ENCODE measurements at places on chromosomes 1 and 21.
A peak's percentile ranks its signal among the peaks of the same experiment; 100 is the strongest.

DNA sequence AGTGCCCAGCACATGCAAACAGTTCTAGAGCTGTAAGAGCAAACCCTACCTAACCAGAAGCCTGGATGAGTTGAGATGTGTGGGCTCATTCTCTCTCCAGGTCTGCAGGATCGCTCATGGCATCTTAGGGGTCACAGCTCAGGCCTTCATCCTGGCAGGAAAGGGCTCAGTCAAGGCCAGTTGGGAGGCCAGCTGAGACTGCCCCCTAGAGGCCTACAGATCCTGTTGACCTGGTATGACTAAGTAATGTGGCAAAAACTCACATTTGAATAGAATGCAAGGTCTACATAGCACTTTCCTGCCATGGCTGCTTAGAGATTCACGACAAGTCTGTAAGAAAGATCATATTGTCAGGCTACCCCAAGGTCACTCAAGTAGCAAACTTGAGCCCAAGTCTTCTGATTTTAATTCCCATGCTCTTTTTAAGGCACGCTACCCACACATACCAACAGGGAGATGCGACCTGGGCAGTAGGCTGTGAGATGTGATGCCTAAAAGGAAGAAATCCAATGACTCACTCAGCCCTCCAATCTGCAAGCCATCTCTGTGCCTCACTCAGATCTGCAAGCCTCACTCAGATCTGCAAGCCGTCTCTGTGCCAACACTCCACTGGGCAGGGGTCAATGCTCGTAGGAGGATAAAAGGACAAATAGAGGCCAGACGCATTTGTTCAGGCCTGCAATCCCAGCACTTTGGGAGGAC is 5.1 kb upstream of the CAPN8 start:
- DNase-seq, result no peak

- DNase-seq, result no peak
Measured at GRCh38 chr1:33725037-33725436, 138.8 kb upstream of the HMGB4 start.

DNA sequence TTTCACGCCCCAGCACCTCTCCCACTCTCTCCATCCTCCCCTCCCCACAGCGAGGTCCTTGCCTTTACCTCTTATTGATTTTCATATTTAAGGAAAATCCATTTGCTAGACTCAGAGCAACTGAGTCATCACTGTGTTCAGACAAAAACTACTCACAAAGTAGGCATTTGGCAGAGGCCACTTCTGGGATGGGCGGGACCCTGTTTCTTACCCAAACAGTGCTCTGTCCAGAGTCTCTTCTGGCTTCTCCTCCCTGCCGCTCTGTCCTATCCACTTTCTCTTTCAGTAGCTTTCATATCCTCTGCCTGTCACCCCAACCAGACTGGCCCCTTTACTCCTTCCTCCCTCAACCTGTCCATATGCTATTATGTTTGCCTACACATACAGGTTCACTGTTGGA is 2.4 kb upstream of the NAV1 start:
- no peak for DNase-seq

- DNase-seq, result no peak
Measured at GRCh38 chr1:55812281-55812680, 597.1 kb upstream of the USP24 start.

DNA sequence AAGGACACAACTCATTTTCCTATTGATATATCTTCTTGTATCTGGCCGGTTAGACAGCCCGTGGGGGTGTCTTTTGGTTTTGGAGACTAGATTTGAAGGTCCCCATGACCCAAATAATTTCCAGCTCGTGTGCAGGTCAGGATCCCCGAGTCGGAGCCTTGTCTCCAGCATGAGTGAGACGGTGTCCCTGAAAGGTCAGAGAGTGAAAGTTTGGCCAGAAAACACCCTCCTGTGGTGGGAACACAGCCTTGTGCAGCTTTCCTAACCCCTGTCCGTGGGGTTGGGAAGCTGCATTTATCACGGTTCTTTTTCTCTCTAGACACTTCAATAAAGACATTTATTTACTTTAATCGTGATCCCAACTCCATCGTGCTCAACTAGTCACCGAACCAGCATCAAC is 17.6 kb downstream of the COQ8A start:
- no peak for DNase-seq

GRCh38 chr21:44331650-44332307 is 7.4 kb downstream of the CFAP410 start:
- DNase-seq, result no peak

- peak; percentile 25 for DNase-seq
Measured at GRCh38 chr1:220733086-220733601, 15.0 kb upstream of the MTARC2 start.

DNA sequence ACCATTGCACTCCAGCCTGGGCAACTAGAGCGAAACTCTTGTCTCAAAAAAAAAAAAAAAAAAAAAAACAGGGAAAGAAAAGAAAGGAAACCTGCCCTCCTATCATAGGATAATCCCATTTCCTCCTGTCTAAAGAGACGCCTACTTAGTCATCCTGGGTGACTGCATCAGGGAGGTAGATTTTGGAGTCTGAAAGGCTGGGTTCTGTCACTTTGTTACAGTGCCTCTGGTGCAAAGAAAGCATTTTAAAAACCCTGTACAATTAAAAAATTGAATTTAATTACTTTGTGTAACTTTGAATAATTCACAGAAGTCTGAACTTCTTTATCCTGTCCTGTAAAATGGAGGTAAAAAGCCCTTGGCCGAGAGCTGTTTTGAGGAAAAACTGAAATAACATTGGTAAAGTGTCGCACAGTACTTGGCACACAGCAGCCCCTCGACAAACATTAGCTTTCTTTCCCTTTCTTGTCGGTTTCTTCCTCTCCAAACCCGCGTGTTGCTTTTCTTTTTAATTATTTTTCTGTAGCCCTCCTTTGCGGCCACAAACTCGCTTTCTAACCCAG is 657 bp upstream of the HDAC1 start:
- DNase-seq, result no peak

DNA sequence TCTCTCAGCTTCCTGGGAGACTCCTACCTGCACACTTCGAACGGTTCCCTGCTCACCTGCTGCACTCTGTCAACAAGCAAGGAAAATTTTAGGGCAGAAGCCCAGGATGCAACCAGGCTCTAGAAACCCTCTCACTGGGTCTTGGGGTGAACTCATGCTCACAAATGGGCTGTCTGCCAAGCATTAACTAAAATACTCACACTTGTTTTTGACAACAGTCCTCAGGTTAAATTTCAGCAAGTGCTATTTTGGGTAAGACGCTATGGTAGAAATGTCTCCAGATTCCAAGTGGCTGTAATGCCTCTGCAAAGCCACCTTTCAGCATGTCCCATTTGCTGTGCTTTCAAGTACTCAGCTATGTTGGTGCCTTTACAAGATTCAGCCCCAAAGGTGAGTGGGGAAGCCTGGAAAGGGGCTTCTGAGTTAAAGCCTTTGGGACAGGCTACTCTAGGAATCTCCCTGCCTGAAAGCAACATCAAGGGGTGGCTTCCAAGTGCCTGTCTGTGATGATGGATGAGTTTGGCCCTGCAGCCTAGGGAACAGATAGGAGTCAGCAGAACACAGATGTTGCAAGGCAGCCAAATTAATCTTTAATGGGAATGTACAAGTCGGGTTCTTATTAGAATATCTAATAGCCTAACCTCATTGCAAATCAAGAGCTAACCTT is 211.9 kb upstream of the SPAG17 start:
- no peak for DNase-seq

GRCh38 chr1:119868176-119868575 is 28.1 kb downstream of the ADAM30 start:
- no peak for DNase-seq

DNA sequence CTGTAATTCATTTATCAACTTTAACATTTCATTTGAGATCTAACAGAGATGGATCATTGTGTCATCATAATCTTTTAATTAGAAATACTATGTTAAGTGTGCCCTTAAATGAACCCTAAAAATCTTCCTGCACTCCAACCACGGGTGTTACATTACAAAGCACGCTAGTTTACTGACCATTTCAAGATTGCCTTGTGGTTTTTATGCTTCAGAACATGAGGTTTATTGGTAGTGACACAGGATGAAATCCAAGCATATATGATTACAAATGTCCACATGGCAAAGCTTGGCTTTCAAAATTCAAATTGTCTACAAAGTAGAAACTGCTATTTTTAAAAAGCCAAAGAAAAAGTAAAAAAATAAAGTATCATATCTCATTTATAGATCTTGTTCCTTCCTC is 190.4 kb upstream of the USP25 start:
- no peak for DNase-seq

GRCh38 chr1:172394811-172395210 is 25.7 kb upstream of the C1orf105 start:
- DNase-seq, result no peak

GRCh38 chr1:24152631-24153494 is 9.9 kb upstream of the IL22RA1 start:
- no peak for DNase-seq

DNA sequence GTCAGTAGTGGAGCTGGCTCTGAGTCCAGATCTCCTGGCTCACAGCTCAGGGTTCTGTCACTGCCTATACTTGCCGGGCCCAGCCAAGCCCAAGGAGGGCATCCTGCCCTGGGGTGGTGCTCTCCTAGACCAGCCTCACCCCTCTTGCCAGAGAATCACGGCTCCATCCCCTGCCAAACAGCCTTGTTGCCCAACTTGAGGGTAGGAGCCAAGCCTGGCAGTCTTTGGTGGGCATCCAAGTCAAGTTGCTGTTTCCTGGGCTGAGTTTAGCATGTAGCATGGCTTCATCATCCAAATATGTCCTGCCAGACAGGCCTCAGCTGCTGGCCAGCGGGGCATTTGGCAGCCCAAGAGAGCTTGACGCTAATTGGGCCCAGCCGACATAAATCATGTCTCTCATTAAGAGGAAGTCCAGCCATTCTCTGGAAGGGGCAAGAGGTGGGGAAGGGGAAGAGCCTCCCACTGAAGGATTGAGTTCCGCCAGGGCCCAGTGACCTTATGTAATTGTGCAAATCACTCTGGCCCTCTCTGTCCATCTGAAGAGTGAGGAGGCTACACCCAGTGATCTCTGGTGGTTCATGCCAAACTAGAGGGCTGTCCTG is 22.6 kb upstream of the TRABD2B start:
- DNase-seq, result no peak

DNA sequence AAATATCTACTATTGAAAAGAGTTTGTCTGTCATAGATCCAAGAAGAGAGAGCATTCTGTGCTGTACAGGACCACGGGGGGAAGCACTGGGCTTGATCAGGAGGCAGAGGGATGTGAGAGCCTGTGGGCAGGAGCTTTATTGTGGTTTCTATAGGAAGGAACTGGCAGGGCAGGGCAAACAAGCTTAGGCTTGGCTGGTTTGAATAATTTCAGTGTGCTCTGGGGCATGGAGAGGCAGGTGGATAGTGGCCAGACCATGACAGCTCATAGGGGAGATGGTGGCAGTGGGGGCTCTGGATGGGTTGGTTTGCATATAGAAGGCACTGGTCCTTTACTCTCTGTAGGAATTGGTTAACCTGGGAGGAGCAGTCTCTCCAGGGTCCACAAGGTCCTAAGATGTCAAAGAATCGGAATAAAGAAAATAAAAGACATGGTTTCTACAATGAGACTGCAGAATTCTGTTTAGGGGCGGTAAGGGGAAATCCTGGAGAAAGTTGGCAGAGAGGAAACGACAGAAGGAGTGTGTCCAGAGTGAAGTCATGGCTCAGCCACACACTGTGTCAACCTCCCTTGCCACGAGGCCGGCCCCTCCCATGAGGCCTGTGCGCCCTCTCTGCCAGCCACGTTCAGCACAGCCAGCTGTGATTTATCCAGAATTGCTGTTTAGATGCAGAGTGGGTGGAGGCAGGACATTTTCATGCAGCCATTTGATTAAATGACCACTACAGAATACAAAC is 81.7 kb upstream of the PGBD5 start:
- DNase-seq, result peak; percentile 43

GRCh38 chr1:59596432-59596831 is 218.3 kb upstream of the HOOK1 start:
- no peak for DNase-seq

- DNase-seq, result no peak
Measured at GRCh38 chr21:41098076-41098475, 69.9 kb upstream of the BACE2 start.

- DNase-seq, result peak; percentile 83
Measured at GRCh38 chr21:20802631-20803260, 195.5 kb upstream of the NCAM2 start.

- no peak for DNase-seq
Measured at GRCh38 chr1:223707256-223708000, 4.9 kb upstream of the CAPN2 start.

DNA sequence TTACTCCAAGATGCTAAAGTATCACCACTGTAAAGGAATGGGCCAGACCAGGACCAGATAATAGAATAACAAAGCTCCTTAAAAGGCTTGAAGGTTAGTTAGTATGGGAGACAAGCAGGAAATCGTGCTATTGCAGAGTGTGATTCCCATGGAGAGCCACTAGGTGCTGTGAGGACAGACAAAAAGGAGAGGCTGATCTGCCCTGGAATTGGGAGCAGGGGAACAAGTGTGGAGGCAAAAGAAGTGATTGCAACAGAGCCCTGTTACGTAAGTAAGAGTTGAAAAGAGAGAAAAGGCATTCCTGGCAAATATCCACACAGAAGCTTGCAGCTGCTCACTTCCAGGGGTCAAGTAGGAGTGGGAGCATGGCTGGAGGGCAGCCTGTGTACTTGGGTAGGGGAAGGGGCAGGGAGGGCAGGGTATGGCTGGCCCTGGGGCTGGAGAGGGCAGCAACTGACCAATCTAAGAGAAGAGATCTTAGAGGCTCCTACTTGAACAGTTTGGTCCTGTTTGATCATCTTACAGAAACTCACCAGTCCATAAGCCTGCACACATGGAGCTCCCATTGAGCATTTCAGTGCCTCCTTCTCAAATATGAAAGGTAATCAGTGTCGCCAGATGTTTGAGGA is 207.7 kb upstream of the GJB5 start:
- no peak for DNase-seq

- no peak for DNase-seq
Measured at GRCh38 chr1:110187139-110187890, 22.8 kb upstream of the KCNC4 start.

DNA sequence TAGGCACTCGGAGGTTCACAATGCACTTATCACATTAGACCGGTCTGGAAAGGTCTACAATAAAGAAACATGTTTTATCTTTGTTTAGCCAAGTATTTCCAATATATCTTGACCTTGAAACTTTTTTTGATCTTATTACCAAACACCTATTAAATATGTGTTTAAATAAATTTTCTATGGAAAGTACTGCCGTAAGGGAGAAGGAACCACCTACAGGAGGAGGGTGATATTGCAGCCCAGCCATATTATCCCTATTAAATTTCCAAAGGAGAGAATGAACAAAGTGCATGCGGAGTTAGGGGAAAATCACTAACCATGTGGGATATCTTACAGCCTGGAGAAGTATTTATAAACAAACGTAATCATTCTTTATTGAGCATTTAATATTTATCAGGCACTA is 14.5 kb downstream of the BRINP2 start:
- no peak for DNase-seq
